ENCODE measurements at places on chromosomes 7 and 10.
A peak's percentile ranks its signal among the peaks of the same experiment; 100 is the strongest.

GRCh38 chr10:98339799-98340198, 71.8 kb upstream of the LOXL4 start:
- DNase-seq: no peak

- DNase-seq: no peak
Measured at GRCh38 chr7:55556492-55556891, 15.8 kb downstream of the VOPP1 start.

DNA sequence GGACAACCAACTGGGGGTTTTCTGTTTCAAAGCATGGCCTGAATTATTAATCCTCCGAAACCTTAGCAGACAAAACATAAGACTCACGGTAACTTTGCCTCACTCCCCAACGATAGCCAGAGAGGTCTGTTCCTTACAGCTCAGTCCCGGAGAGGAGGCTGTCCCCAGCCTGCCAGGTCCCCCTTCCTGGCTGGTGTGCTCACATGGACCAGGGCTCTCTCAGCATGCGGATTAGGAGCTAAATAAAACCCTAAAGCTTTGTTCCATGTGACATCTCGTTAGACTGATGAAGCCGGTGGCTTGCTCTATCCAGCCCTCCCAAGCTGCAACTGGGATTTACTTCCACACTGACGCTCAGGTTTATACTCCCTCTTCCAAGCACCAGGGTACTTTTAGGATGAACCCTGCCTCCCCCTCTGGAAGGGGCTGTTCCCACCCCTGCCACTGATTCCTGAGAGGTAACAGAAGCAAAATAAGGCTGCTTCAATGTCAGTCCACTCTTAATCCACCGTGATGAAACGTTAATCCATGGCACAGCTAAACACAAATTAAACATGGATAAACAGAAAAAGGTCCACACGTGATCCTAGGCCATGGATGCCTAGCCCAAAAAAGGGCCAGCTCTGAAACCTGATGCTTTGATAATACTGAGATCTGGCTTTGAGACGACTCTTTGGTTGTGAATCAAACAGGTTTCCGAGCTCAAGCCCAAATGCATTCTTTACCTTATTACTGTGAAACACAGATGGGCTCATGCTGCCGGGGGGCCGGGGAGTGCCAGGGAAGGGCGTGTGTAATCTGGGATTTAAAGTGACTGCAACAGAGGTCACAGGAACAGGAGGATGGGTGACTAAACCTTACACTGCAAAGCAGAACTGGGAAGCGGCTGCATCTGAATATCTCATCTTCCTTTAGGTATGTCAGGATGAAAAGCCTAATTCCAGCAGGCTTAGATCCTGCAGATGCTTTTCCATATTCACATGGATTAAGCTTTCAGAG, 86.2 kb downstream of the ZRANB1 start:
- DNase-seq: no peak

GRCh38 chr7:101236292-101236835, 1.2 kb downstream of the CLDN15 start:
- DNase-seq: no peak

- DNase-seq: no peak
Measured at GRCh38 chr7:133645884-133646391, 393.1 kb downstream of the EXOC4 start.

DNA sequence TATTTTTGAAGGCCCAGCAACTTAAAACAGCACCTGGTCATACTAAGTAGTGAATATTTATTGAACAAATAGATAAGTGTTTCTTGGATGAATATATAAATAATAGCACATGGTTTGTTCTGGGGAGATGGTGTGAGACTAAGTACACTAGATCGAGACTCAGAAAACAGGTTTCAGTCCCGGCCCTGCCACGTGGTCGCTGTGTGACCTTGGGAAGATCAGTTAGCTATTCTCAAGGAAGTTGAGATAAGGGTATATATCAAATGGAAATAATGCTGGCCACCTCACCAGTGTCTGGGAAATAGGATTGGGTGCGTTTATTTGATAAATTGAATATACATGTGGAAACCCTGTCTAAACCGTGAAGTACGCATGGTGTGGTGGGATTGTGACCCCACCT, 354.6 kb downstream of the SDK1 start:
- no peak for DNase-seq

- DNase-seq: no peak
Measured at GRCh38 chr10:12657489-12657888, 308.1 kb downstream of the CAMK1D start.

- DNase-seq: no peak
Measured at GRCh38 chr10:79463578-79464496, 18.4 kb upstream of the ZCCHC24 start.

GRCh38 chr7:55369427-55370400, 4.6 kb downstream of the LANCL2 start:
- DNase-seq: no peak

DNA sequence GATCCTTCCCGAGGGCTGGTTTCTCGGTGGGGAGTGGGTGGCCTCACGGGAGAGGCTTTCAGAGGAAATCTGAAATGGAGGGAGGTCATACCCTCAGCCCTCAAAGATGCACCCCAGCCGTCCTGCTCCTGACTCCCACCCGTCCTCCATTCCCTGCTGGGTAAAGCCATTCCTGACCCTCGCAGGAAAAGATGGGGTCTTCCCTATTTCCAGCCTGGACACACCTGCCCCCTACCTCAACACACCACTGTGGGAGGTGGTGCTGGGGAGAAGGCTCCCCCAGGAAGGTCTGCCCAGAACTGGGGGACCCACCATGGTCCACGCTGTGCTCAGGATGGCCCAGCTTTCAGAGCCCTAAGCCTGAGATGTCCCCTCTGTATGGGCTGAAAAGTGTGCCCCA, 86.9 kb downstream of the CHST15 start:
- DNase-seq: no peak

GRCh38 chr7:20269726-20270125, 52.5 kb upstream of the MACC1 start:
- no peak for DNase-seq

DNA sequence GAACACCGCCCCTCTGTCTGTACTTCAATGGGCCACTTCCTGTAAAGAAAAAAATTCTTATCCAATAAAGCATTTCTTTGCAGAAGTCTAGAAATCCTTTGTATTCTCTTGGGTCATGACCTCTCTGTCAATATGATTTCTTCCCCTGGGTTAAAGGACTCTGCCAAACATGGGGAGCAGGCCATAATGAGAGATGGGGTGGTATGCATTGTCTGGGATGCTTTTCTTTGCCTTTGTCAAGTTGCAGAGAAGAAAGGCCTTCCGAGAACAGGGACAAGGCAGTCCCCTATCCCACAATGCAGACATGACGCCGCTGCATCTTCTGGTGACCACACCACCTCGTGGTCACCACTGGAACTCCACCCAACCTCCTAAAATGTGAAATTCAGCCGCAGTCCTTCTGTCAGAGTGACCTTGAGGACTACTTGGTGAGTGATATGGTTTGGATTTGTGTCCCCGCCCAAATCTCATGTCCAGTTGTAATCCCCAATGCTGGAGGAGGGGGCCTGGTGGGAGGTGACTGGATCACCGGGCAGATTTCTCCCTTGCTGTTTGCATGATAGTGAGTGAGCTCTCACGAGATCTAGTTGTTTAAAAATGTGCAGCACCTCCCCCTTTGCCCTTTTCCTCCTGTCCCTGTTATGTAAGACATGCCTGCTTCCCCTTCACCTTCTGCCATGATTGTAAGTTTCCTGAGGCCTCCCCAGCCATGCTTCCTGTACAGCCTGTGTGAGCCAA, 15.2 kb upstream of the FRMPD2 start:
- peak; percentile 46 for DNase-seq

- DNase-seq: no peak
Measured at GRCh38 chr7:126606331-126606730, 646.4 kb downstream of the GRM8 start.

GRCh38 chr7:128366300-128366699, 4.8 kb upstream of the PRRT4 start:
- no peak for DNase-seq

DNA sequence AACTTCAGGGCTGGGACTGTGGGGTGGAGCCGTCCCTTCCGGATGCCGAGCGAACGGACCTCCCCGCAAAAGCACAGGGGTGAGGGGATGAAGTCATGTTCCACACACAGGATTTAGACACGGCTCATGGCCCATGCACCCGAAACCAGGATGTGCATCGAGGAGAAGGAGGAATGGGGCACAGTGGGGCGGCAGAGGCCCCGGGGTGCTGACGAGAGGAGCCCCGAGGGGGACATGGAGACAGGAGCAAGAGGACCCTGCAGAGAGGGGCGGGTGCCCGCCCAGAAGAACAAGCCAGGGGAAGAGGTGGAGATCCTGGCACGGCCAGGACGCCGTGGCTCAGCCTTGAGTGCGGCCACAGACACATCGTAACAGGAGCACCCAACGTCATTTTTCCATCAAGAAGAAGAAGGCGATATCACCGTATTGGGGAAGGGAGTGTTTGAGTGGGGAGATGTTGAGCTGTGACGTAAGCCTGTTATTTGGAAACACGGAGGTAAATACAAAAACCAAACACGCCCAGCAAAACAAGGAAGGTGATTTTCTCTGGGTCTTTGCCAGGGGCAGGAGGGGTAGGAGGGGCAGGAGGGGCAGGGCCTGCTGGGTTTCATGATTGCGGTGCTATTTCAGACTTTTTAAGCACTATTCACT, 25.3 kb upstream of the FOXL3 start:
- no peak for DNase-seq

DNA sequence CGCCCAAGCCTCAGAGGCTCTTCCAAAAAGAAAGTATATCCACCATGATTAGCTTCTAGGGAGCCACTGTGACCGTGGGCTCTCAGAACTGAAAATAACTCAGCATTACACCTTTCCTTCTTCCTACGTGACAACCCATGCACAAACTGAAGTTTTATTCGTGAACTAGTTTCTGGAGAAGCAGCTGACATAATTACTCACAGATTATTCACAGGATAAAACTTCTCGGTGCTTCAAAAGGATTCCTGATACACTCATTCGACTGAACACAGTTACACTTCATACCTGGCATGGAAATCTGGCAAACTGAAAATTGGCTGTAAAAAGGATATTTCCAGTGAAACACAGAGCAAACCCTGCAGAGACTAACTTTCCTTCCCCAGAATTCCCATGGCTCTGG, 139.2 kb upstream of the PTER start:
- DNase-seq: no peak

DNA sequence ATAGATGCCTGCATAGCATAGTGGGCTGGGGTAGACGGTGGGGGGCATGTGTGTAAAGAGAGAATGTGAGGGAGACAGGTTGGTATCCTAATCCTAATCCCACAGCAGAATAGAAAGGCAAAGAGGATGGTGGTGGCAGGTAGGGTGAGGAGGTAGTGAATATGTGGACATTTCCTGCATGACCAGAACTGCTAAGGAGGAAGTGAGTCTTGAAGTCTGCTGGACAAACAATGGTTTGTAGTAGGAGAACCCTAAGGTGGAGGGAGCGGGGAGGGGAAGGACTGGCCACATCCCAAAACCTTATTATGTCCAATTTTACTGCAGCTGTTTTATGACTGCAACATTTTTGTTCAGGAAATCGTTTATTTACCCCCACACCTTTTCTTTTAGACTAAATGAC, 279.7 kb downstream of the AUTS2 start:
- no peak for DNase-seq

DNA sequence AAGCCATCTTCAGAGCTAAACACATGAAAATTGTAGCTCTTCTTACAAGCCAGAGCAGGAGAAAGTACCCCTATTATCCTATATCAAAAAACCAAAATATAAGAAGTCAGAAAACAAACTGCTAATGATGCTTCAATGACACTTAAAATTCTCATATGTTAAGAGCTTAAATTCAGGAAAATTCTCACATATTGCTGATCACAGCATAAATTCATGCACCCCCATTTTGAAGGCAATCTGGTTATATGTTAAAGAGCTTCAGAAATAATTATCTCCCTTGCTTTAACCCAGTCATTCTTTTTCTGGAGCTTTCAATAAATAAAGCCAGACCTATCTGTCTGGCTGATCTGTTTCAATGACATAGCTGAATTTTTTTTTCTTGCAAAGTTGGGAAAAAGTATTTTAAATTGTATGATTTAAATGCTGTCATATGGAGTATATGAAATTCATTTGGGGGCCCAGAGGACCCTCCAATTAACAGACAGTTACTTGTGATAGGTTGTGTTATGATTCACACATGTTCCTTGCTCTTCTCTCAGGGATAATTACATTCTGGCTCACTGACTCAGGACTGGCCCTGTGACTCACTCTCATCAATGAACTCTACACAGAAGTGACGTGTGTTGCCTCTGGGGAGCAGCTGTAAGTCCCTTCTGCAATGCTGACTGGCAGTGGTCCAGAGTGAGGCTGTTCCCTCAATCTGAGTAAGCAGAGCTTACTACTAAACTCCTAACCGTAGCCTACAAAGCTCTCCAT, 85.2 kb downstream of the HGF start:
- peak; percentile 85 for DNase-seq

DNA sequence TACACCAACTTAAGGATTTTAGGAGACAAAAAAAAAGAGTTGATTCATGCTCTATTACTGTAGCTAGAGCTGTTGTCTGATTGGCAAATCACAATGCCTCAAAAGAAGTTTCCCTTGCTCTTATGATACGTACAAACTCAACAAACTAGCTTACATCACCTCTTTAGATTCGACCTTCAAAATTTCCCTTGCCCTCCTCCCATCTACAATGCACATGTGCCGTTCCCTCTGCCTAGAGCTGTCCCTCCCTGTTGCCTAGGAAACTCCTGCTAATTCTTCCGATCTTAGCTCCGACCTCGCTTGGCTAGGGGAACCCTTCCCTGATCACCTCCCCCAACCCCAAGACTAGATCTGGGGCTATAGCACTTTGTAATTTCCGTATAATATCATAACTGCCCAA, 55.4 kb downstream of the MAP3K8 start:
- no peak for DNase-seq

DNA sequence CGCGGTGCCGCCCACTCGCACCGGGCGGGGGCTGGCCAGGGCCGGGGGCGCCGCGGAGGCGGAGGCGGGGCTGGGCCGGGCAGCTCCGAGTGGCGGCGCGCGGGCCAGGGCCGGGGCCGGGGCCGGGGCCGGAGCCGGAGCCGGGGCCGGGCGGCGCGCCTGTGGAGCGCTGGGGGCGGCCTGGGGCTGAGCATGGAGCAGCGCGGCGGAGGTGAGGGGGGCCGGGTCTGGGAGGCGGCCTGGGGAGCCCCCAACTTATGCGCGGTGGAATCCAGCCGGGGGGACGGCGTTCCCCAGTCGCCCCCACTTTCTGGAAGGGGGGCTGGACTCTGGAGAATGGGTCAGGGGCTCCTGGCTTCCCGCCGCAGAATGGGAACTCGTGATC, at the start of gene LZTS2:
TSS of gene LZTS2 (plus strand) at position 67 of the 385 bp plus-strand sequence. CDS start 2,731 bp downstream, outside the sequence.
- DNase-seq: no peak

- DNase-seq: no peak
Measured at GRCh38 chr10:126352453-126352852, 35.8 kb downstream of the ADAM12 start.
